ENCODE measurements at places on chromosomes 7 and 10.

GRCh38 chr7:47806701-47807103 is 141.6 kb downstream of the PKD1L1 start:
- DNase-seq, result no peak

DNA sequence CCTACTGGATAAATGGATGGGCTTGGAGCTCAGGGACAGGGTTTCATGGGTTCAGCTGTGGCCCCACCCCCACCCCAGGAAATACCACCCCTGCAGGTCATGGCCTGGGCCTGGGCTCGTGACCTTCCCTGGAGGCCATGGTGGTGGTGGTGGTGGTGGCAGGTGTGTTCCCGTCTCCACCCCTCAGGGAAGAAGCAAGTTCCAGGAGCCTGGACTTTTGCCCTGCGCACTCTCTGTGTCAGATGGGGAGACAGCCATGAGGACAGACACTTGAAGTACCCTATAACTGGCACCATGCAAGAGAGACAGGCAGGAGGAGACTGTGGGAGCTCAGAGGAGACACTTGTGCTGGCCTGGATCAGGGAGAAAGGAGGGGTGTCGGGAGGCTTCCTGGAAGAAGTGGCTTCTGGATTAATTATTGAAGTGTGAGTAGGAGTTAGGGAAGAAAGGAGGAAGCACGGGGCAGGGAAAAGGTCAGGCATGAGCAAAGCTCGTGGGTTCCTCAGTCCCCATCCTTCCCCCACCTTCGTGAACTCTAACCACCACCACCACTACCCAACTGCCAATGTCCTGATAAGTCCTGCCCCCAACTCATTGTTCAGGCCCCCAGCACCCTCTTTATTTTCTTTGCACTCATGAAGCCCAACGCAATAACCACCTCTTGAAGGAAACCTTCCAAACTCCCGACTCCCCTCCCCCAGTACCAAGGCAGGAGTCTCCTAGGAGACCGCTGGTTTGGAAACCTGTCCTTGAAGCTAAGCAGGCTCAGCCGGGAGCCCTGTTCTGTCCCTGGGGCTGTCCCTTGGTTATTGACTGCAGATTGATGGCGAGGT is 8.9 kb downstream of the SH2B2 start:
- no peak for DNase-seq

GRCh38 chr10:18399158-18399557 is 252.2 kb downstream of the NSUN6 start:
- DNase-seq, result no peak

- no peak for DNase-seq
Measured at GRCh38 chr10:128867210-128867609, 599.8 kb upstream of the MGMT start.

GRCh38 chr7:156819733-156820295 is 73.2 kb downstream of the LMBR1 start:
- DNase-seq, result no peak

DNA sequence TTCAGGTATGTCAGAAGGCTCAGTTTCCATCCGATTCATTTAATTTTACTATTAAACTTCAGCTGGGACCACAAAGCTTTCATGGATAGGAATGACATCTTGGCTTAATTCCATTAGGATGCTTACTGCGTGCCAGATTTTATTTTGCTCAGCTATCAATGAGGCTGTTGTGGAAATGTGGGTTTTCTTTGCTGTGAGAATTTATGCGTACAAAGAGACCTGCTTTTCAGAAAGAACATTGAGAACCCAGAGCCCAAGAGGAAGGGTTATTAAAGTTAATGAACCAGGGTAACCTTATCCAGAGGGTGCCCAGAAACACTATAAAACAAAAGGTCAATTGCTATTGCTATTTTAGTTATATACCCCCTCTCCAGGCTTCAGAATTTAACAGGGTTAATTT is 98.3 kb downstream of the MKLN1 start:
- DNase-seq, result no peak

- no peak for DNase-seq
Measured at GRCh38 chr10:11165591-11166543, 148.2 kb downstream of the CELF2 start.

DNA sequence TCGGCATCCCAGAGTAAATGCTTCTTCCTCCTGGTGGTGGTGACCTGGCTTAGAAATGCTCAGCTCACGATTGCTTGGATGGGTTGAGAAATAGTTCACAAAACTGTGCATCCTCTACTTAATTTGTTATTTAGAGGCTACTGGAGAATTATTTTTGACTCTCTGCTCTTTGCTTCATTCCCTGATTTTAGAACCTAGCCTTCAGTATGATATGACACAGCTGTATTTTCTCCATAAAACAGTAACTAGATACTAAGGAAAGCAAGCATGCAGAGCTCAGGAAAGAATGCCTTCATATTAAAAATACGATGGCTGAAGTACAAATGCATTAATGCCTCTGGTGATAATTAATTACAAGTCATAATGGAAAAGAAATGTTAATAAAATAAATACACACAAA is 602.0 kb upstream of the COBL start:
- DNase-seq, result no peak

GRCh38 chr7:150848561-150849115 is 3.7 kb upstream of the AOC1 start:
- DNase-seq, result no peak

DNA sequence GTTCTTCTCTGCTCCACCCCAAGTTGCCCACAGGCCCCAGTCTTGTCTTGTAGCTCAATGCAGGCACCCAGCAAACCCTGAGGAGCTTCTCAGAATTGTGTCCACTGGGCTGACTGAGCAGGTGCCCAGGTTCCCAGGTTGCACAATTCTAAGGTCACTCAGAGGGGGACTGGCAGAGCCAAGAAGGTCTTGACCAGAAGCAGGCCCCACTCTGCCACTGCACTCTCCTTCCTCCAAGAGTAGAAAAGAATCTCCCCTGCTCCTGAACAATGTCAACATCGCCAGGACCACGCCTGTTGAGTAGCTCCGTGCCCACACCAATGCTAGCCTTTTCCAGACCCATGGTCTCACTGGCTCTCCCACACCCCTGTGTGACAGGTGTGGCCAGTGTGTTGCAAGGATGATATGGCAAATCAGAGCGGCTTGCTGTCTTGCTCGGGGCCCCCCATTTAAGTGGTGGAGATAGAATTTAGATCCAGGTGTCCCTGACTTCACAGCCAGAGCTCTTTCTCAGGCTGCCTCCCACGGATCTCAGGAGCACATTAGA is 577 bp downstream of the LRRC18 start:
- no peak for DNase-seq
